ENCODE measurements at places on chromosomes 3 and 15.
A peak's percentile ranks its signal among the peaks of the same experiment; 100 is the strongest.

DNA sequence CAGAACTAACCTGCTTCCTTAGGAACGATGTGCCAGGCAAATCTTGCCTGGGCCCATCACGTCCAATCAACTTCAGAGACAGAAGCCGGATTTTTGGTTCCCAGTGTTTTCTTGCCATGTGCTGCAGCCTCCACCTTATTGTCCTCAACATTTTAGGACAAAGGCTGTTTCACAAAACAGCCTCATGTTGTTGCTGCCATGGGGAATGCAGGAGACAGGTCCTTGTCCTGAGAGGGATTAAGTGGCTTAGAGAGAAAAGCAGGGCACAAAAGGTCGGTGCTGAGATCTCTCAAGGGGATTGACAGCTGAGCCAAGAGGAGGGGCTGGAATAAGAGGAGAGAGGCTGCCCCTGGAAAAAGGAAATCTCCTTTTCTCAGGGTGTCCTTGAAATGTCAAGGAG is 11.3 kb upstream of the NMNAT3 start:
- no peak for DNase-seq

DNA sequence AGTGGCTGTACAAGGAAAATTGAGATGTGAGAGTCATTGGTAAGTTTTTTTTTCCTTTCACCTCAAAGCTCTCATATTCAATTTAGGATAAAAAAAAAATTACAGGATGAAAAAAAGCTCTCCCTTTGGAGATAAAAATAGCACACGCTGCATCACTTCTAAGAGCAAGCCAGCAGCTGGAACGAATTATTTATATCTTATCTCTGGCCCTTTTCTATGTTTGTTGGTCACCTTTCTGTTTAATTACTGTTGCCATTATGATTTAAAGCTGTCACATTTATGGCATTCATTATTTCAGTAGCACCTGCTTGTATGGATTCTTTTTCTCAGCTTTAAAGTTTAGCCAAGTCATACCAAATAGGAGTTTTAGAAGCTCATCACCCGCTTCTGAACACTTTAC is 171.6 kb upstream of the PDZRN3 start:
- DNase-seq, result no peak

DNA sequence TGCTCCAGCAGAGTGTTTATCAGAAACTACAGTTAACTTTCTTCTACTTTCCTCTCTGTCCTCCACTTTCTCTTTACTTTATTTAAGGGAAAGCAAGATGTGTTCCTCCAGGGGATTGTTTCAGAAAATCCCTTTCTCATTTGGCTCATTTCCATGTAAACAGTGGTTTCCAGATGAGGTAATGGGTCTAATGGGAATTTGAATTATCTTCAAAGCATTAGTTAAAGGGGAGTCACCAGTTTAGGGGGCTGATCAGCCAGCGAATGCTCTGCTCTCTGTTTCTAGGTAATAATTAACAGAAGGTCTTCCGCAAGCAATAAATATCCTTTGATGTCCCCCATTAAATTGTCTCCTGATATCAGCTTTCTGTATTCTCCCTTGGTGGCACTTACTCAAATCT is 30.4 kb upstream of the ZNF639 start:
- no peak for DNase-seq

DNA sequence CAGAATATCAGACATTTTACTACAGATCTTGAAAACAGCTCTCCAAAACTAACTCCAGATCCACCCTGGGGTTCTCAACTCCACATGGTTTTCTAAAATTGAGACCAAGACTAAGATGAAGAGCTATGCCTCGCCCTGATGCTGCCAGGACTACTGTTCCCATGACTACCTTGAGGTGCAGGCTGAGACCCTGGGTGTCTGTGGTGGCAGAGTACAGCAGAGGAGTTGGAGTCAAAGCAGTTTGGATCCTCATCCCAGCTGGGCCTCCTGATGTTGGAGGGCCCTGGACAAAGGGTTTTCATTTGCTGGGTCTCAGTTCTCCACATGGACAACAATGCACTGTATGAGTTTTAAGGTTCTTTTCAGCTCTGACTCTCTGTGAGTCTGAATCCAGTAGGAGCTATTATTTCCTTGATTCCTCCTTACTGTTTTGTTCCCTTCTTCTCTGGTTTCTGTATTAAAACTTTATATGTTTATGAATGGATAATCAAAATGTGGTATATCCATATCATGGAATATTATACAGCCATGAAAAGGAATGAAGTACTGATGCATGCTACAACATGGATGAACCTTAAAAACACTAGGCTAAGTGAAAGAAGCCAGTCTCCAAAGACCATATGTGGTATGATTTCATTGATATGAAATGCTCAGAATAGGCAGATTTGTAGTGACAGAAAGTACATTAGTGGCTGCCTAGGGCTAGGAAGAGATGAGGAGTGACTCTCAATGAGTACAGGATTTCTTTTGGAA is 93.0 kb downstream of the CPN2 start:
- no peak for DNase-seq

- no peak for DNase-seq
Measured at GRCh38 chr3:53083949-53084309, 38.1 kb upstream of the SFMBT1 start.

GRCh38 chr15:60116456-60117089 is 112.5 kb downstream of the FOXB1 start:
- no peak for DNase-seq

GRCh38 chr3:35639254-35640186 is at the start of gene ARPP21:
Gene ARPP21, plus strand, starts transcription at chr3:35639525. Its CDS starts 42,227 bp downstream, at chr3:35681752.
- DNase-seq, result no peak

DNA sequence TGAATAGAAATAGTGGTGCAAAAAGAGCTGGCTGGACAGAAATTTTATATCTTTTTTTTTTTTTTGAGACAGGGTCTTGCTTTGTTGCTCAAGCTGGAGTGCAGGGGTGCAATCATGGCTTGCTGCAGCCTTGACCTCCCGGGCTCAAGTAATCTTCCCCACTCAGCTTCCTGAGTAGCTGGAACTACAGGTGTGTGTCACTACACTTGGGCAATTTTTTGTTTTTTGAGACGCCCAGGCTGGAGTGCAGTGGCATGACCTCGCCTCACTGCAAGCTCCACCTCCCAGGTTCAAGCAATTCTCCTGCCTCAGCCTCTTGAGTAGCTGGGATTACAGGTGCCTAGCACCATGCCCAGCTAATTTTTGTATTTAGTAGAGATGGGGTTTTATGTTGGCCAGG is 22.4 kb downstream of the CHRNA3 start:
- DNase-seq, result no peak

DNA sequence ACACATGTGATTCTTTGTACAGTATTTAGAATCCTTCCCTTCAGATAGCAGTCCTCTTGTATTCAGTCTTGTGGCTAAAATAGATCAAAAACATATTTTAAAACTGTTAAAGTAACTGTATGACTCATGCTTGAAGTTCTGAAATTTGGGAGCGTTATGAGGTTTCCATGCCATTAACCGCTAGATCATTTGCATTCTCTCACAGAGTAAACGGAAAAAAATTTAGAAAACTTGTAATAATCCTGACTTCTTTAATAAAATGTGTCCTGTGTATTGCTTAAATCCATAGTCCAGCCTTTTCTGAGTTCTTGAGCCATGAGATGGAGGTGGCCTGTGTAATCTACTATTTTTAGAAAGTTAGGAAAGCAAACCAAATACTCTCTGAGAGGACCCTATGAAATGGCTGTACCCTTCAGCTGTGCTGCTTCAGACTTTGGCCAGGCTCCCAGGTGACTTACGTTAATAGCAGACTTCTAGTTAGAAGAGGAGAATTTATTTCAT is 33.8 kb downstream of the MBNL1 start:
- DNase-seq, result no peak

GRCh38 chr15:71142780-71143179 is 27.5 kb downstream of the THSD4 start:
- no peak for DNase-seq

- no peak for DNase-seq
Measured at GRCh38 chr3:59817511-59817910, 767.7 kb upstream of the CFAP20DC start.

- DNase-seq, result no peak
Measured at GRCh38 chr3:64668582-64669510, 19.0 kb downstream of the ADAMTS9 start.

DNA sequence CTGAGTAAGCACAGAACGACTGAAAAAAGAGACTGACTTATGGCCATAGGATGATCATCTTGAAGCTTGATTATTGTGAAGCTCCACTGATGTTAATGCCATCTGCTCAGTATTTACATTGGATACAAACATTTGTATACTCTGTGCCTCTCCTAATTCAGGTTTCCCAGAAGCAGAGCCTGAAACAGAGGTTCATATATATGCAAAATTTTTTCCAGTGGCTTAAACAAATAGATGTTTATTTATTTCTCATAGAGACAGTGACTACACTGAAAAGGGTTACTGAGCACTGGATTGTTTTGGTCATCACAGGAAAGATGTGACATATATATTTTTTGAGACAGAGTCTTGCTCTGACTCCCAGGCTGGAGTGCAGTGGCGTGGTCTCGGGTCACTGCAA is 36.3 kb downstream of the SCN11A start:
- DNase-seq, result no peak

GRCh38 chr3:9864200-9864927 is 15.7 kb downstream of the CIDEC start:
- no peak for DNase-seq

DNA sequence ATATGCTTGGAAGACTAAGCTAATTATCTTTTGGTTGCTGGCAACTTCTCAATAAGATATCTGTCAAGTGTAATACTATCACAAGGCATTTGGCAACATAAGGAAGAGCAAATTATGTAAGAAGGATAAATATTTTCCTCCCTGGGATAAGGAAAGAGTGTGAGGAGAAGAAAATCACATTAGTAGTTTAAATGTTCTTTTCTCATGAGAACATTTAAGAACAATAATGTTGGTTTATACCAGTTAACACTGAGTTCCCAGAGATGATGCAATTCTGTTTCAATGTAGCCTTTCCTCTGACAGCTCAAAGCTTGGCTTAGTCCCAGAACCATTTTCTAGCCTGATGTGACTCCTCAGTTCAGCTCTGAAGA is 66.1 kb upstream of the NPHP3 start:
- DNase-seq, result peak; percentile 62

DNA sequence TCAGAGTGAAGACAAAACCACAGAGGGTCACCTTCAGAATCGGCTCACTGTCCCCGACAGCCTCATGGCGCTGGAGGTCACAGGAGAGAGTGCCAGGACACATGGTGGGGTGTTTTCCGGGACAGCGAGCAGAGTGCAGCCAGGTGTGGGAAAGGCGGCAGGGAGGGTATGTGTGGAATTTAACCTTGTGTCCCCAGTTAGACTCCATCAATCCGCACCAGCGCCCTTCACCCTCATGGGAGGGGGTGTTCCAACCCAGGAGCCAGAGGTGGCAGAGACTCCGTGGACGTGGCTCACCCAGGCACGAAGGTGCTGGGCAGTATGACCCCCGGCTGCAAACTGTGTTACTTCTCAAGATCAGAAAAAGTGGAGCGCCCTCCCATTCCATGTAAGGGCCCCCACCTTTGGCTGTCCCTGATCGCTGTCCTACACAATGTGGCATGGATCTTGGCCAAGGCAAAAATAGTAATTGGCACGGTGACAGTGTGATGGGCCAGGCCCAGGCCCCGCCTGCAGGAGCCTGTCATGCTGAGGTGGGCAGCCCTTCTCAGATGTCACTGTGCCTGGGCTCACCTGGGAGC is 190.3 kb downstream of the XXYLT1 start:
- no peak for DNase-seq

DNA sequence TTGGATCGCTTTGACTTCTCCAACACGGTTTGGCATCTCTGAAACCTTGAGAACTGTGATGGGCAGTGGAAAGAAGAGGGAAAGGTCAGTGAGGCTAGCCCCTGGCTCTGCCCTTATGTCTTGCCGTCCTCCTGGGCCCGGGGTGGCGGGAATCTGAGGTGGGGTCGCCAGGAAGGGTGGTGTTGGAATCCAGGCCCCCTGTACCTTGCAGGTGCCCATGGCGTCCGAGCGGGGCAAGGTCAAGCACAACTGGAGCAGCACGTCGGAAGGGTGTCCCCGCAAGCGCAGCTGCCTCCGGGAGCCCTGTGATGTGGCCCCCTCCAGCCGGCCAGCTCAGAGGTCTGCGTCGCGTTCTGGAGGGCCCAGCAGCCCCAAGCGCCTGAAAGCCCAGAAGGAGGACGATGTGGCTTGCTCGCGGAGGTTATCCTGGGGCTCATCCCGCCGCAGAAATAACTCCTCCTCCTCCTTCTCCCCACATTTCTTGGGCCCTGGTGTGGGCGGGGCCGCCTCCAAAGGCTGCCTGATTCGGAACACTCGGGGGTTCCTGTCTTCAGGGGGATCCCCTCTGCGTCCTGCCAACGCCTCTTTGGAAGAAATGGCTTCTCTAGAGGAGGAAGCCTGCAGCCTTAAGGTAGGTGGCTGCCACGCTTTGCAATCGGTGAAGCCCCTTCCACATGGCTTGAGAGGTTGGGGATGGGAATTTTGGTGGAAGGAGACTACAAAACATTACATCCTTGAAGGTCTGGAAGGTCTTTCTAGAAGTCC is 907 bp downstream of the TATDN2 start:
- DNase-seq, result peak; percentile 69

- DNase-seq, result no peak
Measured at GRCh38 chr3:166303681-166304080, 466.5 kb upstream of the BCHE start.

DNA sequence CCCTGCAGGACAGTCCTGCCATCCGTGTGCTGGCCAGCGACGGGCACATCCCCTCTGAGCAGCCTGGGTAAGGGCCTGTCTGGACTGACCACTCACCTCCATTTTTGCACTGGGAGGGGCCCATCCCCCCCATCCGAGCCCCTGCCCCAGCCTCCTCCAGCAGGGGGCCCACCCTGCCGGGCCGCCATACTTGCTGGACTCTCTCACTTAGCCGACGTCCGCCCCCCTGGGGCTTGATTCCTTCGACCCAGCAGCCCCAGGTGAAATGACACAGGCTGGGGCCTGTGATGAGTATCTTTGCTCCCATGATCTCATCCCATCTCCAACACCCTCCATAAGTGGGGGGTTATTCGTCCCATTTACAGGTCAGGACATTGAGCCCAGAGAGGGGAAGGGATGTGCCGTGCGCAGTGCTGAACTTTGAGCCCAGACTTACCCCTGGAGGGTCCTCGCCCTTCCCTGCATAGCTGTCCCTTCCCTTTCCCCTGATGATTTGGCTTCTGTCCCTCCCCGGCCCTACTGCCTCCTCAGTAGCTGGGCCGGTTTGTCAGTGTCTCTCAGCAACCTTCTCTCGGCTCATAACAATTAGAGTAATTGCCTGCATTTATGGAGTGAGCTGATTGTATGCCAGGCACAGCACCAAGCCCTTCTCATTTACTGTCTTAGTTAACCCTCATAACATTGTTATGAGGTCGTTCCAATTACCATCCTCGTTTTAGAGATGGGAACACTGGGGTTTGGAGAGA is 4.2 kb downstream of the LMAN1L start:
- no peak for DNase-seq

DNA sequence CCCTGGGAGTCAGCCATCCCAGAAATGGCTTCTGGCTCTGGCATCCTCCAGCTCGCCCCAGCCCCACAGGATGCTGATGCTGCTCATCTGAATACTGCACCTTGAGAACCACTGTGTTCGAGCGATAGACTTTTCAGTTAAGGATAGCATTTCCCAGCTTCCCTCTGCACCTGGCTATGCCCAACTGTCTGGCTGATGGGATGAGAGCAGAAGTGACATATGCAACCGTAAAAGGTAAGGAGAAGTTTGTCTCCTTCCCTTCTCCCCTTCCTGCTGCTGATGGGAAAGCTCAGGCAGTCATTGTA is 9.7 kb upstream of the HHATL start:
- DNase-seq, result no peak

Measured in RKO (cell line).